ENCODE measurements at places on chromosomes 5 and 9. TPM values are rescaled to one million over a fixed set of nuclear protein-coding genes. Genes with fewer than 3 reads are reported as not detected.

Gene ANXA2R
- total RNA-seq = 2.1 TPM

DNA sequence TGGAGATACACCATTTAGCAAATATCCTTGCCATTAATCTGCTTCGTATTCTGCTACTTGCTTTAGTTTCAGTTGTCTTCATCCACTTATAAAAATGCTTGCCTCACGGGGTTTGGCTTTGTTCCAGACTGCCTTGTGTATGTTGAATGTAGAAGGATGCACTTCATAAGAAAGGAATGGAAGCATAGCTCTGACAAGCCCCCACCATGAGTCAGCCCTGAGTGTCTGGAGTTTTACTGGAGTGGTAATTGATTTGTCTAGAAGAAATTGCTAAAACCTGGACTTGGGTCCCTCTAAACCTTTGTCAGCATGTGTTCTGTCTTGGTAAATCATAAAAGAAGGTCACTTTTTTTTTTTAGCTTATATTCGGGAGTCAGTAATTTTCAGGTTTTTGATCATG is 4.6 kb downstream of the TEX48 start:
- no peak for DNase-seq

DNA sequence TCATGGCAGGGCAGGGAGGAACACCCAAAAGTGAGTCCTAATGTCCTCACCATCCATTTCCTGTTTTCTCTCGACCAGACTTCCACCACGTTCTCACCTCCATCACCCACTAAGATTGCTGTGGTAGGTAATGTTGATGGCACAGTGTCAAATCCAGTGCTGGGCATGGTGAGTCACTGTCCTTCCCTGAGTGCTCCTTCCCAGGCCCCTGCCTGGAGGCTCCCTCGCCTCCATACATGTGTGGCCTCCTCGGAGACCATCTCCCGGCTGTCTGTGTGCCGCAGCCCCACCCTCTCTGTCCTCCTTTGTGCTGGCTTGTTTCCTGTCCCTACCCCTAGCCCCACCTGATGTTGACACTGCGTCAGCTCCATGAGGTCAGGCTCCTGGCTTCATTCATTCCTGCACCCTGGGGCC is 177.5 kb downstream of the SYK start:
- DNase-seq = no peak

GRCh38 chr9:20725675-20726074 is 41.6 kb downstream of the FOCAD start:
- DNase-seq = no peak

Gene KIAA1958
- 2.5 TPM for total RNA-seq

DNA sequence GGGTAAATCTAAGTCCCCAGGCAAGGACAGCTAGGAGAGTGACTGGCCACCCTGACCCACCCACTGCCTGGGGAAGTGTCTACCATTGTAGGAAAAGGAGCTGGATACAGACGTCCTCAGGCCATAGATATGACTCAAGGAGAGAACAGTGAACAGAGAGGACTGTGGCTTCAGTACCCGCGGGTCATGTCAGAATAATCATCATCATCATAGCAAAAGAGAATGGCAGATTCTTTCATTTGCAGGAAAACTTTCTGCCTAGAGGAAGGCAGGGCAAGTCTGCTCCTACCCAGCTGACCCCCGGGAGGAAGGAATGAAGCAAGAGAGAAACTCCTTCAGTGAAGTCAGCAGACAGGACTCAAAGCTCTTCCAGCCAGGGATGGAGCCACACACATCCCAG is 52.2 kb upstream of the UBTD2 start:
- DNase-seq = no peak

Gene LOX
- 15.0 TPM for total RNA-seq

- no peak for DNase-seq
These were observed 65.5 kb upstream of the SPRY4 start for GRCh38 chr5:142390334-142390733.

- no peak for DNase-seq
These were observed 8.4 kb upstream of the KIF12 start for GRCh38 chr9:114107286-114108001.

DNA sequence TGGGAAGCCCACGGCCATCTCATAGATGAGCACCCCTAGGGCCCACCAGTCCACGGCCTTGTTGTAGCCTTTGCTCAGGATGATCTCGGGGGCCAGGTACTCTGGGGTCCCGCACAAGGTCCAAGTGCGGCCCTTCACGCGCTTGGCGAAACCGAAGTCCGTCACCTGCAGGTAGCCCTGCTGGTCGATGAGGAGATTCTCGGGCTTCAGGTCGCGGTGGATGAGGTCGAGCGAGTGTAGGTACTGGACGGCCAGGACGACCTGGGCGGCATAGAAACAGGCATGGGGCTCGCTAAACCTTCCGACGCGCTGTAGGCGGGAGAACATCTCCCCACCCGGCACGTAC is 558 bp downstream of the PRKACG start:
- no peak for DNase-seq

Gene INSL4
- not detected for total RNA-seq

DNA sequence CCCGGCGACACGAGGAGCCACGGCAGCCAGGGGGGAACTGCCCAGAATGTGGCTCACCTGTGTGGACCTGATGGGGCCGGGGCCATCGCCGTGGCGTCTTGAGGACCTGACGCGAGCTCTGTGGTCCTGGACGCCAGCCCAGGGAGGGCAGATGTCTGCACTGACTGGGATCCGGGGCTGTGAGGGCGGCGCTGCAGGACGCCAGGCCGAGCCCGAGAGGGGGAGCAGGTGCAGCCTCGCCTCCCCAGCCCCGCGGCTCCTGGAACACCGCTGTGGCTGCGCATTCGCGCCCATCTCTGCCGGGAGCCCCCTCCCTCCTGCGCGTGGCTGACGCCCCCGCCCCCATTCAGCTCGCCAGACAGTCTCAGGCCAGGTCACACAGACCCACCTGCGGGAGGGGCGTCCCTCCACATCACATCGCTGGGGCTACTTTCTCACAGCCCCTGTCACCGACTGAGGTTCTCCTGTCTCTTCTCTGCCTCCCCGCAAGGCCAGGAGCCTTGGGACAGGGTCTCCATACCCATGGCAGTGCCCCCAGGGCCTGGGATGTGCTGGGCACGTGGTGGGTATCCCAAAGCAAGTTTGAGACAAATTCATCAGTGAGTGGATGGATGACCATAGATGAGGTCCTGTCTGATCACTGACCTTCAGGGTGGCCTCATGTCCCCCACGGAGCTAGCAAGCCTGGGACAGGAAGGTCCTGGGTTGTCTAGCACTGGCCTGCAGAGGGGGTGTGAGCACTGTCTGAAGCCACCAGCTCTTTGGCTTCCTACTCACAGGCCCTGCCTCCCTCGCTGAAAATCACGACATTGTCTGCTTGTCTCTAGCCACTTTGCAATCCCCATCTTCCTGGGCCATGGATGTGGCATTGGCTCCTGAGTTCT is 47.3 kb downstream of the RASGEF1C start:
- DNase-seq = peak; percentile 90

GRCh38 chr5:22306011-22306410 is 547.1 kb downstream of the CDH12 start:
- DNase-seq = no peak

- DNase-seq = no peak
These were observed 37.0 kb upstream of the VDAC1 start for GRCh38 chr5:134041570-134042411.

DNA sequence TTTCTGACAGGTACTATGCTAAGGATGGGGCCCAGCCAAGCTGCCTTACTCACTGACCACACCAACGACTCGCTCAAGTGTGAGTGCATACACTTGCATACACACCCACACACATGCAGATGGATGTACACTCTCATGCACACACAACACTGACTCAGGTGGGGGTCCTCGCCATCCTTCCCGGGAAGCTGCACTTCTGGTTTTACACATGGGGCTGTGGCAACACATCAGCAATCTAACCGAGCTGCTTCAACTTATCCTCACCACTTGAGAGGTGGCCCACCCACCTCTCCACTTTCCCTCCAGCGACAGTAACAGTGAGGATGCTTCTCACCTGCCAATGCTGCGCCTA is 67.2 kb upstream of the SLC25A51 start:
- no peak for DNase-seq

DNA sequence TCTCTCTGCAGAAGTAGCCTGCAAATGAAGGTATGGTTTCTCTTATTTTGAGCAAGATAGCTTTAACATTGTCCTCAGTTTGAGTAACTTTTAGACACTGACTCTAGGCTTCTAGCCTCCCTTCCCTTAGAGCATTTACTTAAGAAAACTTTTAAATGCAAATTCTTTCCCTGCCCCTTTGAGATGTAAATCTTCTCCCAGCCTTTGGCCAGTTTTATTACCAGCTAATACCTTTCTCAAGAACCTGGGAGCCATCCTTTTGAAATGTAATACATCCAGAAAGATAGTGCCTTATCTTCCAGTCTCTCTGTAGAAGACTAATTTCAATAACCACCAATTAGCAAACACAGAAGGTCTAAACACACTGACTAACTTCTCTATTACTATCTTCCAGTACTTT is 688.9 kb upstream of the CDH9 start:
- no peak for DNase-seq

Gene IFNA13
- not detected for total RNA-seq

Measured in esophagus muscularis mucosa (tissue), 4 donors.